ENCODE measurements at places on chromosomes 6 and 20. TPM values are rescaled to one million over a fixed set of nuclear protein-coding genes. Genes with fewer than 3 reads are reported as not detected.

FNDC1 gene
- total RNA-seq: 0.11 TPM

SYTL3 gene
- total RNA-seq: 0.74 TPM

OPRM1 gene
- not detected for total RNA-seq

UBE2V1 gene
- 72.9 TPM for total RNA-seq

C20orf96 gene
- 2.1 TPM for total RNA-seq

- no peak for DNase-seq
These were observed 72.5 kb downstream of the TNFRSF21 start for GRCh38 chr6:47237196-47237595.

- no peak for DNase-seq
These were observed 65.3 kb upstream of the ZNF217 start for GRCh38 chr20:53658973-53659372.

- peak; percentile 92 for DNase-seq
These were observed 92.2 kb downstream of the CDH22 start for GRCh38 chr20:46215913-46216707.

DNA sequence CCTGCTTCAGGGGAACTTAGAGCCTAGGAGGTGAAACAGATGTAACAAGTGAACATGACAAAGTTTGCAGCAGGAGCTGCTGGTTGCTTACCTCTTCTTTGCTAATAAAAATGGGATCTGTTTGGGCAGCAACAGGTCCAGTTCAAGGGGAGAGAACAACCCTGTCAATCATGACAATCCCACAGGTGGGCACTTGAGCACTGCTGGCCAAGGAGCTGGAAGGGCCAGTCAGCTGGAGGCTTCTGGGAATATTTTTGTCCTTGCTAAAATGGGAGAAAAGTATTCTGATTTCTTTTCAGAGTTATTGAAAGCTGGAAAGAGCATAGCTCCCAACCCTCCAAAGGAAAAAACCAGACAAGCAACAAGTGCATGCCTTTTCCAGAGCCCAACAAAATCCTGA is 477.7 kb upstream of the SULF2 start:
- DNase-seq: no peak

GRCh38 chr6:149285626-149286025 is 31.9 kb upstream of the TAB2 start:
- DNase-seq: no peak

DNA sequence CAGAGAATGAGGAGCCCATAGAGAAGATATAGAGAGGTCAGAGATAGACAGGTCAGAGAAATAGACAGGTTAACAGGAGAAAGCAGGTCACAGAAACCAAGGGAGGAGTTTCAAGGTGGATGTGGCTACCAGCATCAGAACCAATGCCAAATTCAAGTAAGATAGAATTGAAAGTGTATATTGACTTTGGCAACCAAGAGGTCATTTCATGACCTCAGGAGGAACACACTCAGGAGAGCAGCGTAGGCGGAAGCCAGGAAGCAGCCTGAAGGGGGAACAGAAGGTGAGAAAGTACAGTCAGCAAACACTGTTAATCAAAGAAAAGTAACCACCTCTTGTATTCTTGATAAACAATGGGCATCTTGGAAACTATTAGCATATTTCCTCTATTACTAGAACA is 33.9 kb upstream of the ALDH8A1 start:
- DNase-seq: no peak

DNA sequence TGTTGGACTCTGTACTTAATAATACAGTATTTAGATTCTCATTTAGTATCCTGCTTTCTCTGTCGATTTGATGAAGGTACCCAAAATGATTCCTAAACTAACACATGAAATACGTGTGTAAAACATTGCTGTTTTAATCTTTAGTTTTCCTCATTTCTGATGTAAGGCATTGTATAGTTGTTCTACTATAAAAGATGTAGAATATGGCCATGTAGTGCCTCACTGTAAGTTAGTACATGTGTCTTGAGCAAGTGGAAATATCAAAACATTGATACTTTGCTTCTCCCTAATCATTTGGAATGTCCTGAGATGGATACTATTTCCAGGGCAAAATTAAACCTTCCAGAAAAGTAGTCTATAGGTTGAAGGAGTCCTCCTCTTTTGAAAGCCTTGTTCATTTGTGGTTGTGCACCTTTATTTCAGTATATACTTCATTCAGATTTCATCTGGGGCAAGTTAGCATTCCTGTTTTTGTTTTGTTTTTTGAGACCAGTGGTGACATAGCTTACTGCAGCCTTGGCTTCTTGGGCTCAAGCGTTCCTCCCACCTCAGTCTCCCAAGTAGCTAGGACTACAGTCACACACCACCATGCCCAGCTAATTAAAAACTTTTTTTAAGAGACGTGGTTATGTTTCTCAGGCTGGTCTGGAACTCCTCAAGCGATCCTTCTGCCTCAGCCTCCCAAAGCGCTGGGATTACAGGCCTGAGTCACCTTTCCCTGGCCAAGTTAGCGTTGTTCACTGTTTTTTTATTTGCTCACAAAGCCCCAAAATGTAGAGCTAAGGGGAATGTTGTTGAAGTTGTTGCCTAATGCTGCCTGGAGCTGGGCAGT is 11.6 kb downstream of the SRSF3 start:
- DNase-seq: no peak

DNA sequence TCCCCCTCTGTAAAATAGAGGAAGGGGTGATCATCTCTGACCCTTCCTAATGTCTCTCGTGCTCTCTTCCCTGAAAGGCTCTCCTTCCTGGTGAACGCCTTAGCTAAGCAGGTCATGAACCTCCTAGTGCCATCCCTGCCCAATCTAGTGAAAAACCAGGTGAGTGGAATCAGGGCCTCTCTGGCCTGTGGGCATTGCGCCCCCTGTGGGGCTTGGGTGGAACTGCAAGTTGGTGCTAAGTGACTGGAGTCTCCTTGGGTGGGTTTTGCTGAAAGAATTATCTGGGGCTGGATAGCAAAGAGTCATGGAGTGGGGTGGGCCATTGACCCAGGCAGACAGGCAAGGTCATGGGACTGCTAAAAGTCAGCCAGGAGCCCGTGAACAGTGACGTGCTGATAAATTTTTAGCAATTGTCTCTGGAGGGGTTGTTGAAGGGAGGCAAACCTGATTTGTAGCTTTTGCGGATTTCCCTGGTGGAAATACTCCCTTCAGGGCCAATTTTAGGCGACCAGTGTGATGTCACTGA is 8.9 kb downstream of the BPIFB1 start:
- DNase-seq: peak; percentile 90

- DNase-seq: no peak
These were observed 9.1 kb downstream of the SGK1 start for GRCh38 chr6:134308800-134309199.

DNA sequence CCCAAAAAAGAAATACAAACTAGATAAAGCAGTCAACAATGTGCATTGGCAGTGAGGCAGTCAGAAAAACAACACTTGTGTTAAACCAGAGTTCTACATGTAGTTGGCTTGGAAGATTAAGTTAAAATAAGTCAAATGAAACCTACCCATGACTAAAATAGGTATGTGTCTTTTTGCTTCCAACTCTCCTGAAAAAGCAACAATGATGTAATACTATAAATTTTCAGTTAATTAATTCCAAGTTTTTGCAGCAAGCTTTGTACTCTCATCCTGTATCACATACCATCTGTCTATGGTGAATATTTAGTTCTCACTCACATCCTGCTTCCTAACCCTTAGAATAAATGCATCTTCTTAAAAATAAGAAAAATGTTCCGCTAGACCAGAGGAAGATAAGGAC is 261.5 kb downstream of the KIF16B start:
- DNase-seq: no peak
